ENCODE measurements at places on chromosomes 5 and 9.

DNA sequence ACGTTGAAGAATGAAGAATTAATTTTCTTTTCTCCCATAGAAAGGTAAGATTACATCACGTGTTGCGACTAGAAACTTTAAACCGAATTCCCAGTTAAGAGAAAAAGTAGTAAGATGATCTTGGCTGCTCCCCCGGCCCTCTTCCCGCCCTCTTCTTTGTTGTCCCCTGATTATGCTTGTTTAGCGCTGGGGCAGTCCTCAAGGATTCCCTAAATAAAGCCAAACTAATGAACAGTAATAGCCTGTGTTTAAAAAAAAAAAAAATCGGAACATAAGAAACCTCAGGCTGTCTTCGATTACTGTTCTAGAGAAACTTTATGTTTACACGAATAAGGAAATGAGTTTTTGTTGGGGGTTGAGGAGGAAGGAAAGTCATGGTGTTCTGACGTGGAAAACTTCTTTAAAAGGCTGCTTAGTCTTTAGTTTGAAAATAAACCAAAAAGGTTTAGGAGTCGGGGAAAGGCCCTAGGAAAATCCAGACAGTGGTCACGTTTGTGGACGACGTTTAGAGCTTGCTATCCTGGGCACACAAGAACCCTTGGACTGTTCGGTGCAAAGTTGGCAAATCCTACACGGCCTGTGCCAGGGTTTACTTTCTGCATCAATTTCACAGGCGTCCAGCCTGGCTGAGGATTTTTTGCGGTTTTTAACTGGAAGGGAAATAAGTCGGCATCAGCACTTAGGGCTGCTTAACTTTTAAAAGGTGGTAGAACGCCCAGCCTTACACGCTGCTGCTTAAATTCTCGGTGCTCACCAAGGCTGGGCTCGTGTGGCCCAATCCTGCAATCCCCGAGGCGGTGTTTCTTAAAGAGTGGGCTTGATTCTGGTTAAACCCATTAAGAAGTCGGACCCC lies 1.1 kb upstream of the MAT2B start:
- peak; percentile 59 for DNase-seq

DNA sequence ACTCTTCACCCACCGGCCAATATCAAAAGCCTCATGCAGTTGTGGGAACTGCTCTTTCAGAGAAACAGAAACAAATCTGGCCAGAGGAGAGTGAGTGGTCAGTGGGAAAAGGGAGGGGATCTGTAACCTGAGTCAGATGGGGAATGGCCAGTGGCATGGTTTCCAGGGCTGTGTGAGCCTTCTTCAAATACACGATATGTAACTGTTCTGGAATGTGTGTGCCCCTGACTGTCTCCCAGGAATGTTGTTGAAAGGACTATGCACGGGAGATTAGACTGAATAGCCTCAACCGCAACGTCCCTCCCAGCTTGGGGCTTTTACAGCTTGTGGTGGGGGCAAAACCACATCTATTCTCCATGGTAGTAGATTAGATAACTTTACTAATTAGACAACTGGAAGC lies 60.8 kb downstream of the SH3TC2 start:
- DNase-seq: peak; percentile 77

- DNase-seq: no peak
Observed at GRCh38 chr5:69113851-69114250, 20.0 kb downstream of the SLC30A5 start.

- no peak for DNase-seq
Observed at GRCh38 chr9:92224177-92224576, 69.3 kb downstream of the IARS1 start.

DNA sequence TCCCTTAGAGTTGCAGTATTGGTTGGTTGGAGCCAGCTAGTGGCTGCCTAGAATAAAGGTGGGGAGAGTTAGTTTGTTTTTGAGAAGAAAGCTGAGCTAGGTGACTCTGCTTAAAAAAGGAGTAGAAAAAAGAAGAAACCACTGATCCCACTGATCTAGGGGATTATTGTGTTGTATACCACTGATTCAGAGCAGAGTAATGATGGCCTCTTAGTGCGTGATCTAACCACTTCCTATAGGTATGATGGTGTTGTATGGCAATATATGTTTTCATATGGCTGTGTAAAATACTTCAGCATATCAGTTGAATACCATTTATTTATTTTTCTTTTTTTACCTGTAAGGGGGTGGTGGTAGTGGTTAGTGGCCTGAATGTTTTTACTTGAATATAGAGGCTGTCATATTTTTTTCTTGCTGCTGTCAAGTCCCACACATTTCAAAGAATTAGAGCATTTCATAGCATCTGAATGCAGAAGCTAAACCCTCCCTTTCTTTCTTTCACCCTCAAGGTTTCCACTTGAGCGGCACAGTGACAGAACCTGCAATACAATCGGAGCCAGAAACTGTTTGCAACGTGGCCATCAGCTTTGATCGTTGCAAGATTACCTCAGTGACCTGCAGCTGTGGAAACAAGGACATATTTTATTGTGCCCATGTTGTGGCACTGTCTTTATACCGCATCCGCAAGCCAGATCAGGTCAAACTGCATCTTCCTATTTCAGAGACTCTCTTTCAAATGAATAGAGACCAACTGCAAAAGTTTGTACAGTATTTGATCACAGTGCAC lies 140.3 kb downstream of the ZSWIM6 start:
- no peak for DNase-seq

- no peak for DNase-seq
Observed at GRCh38 chr5:150355791-150356190, 1.7 kb upstream of the TCOF1 start.

- no peak for DNase-seq
Observed at GRCh38 chr5:10106806-10107205, 142.9 kb downstream of the ATPSCKMT start.

DNA sequence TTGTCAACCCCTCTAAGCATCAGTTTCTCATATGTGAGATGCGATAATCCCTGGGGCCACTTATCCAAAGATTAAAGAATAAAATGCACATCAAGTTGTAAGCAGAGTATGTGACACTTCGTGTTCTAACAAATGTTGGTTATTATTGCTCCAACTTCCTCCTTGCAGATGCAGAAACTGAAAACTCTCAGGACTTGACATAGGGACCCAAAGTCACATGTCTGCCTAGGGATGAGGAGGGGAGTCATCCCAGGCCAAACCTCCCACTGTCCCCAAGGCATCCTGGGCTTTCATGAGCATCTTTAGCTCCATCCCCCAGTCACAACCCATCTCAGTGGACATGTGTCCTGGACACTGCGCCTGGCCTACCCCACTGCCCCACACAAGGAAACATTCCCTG lies 27.5 kb upstream of the SYK start:
- no peak for DNase-seq

GRCh38 chr9:132820169-132820944 lies 57.7 kb downstream of the AK8 start:
- DNase-seq: no peak

GRCh38 chr9:88303721-88304451 lies 84.4 kb upstream of the SPIN1 start:
- no peak for DNase-seq

DNA sequence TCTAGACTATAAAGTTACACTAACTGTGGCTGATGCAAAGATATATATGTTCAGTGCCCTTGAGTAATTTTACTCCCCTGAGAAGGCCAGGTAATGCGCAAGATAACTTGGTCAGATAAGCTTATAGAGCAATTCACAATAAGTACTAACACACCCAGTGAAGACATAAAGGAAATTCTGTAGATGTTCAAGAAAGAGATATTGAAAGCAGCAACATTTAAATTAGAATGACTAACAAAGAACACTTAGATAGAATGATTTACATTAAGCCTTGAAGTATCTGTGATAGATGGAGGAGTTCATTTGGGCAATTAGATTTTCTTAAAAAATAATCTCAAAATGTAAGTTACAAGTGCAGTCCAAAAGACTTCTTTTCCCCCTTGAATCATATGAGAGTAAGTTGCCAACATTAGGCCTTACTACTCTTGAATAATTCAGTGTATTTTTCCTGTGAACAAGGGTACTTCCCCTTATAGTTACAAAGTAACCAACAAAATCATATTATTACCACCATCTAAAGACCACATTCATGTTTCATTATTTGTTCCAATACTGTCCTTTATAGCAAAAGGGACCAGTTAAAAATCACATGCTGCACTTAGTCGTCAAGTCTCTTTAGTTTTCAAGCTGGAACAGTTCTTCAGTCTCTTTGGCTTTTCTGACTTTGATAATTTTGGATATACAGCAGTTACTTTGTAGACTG lies 44.4 kb upstream of the ELOVL7 start:
- no peak for DNase-seq

- DNase-seq: no peak
Observed at GRCh38 chr5:159667286-159667685, 249.0 kb upstream of the ADRA1B start.

DNA sequence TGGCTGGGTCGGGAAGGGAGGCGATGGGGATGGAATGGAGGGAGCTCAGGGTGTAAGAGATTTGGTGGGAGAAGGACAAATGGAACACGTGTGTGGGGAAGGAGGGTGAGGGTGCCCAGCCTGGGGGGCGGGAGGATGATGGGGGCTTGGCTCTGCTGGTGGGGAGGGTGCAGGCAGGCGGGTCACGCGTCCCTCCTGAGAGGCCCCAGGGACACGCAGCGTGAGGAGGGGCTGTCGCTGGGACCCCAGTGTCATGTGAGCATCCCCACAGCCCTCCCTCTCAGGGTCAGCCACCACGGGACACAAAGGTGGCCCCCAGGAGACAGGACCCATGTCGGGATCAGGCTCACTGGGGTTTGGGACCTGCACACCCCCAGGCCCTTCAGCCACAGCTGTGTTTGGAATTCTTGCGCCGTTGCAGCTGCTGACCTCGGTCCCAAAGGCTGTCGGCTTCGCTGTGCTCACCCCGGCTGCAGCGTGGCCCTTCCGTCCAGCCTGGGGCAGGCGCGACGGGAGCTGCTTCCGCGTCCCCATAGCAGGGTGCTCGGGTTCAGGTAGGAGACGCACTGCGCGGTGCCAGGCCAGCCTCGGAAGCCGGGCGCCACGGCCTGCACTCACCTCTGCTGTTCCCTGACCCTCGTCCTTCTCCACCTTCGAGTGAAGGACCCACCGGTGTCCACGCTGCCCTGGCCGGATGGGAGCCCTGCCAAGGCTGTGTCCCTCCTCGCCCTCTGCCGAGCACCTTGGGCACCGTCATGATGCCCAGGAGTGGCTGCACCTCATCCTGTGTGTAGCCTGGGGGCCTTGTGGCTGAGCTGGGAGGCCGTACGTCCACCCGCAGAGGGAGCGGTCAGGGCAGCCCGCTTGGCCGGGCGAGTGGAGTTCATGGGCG lies 5.4 kb downstream of the SLC6A19 start:
- no peak for DNase-seq

DNA sequence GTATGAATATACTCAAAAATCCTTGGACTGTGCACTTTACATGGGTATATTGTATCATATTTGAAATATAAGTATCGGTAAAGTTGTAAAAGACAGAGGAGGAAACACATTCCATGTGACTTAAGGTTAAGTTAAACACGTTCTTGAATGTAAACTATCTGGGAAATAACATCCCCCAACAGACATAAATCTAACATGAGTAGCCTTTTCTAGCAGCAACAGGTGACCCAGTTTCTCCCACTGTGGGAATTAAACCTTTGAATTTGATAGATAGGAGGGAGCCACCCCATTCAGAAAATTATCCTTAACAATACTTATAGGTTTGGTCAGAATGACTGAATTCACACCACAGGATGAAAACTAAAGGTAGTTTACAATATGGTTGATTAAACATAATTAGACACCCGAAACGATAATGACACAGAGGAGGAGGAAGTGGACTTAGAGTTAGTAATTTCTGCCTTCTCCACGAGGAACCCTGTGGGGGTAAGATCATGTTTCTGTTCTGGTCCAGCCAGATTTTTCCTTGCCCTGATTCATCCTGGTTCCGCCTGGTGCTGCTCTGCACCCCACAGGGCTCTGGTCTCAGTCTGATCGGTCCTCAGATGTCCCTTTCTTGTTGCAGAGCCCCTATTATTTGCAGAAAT lies 84.6 kb upstream of the DNAH5 start:
- no peak for DNase-seq

- DNase-seq: no peak
Observed at GRCh38 chr5:102867992-102868662, 113.0 kb downstream of the PAM start.

GRCh38 chr5:81140441-81140840 lies 92.7 kb upstream of the CKMT2 start:
- DNase-seq: no peak

DNA sequence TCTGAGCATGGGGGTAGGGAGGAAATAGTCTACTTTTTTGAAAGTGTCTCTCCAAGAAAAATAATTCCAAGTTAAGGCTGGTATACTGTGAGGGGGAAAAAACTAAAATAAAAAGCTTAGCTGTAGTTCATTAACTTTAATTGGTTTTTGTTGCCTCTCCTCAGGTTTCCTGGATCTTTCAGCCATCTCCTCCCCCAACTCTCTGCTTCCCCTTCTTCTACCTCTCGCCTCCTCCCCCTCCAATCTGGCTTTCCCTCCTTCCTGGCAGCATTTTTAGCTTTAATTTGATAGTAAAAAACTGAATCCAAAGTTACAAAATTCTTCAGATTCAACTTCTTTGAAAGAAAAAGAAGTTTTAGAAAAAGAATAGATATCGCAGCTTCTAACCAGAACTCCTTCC lies 462.6 kb downstream of the CETN3 start:
- DNase-seq: no peak

DNA sequence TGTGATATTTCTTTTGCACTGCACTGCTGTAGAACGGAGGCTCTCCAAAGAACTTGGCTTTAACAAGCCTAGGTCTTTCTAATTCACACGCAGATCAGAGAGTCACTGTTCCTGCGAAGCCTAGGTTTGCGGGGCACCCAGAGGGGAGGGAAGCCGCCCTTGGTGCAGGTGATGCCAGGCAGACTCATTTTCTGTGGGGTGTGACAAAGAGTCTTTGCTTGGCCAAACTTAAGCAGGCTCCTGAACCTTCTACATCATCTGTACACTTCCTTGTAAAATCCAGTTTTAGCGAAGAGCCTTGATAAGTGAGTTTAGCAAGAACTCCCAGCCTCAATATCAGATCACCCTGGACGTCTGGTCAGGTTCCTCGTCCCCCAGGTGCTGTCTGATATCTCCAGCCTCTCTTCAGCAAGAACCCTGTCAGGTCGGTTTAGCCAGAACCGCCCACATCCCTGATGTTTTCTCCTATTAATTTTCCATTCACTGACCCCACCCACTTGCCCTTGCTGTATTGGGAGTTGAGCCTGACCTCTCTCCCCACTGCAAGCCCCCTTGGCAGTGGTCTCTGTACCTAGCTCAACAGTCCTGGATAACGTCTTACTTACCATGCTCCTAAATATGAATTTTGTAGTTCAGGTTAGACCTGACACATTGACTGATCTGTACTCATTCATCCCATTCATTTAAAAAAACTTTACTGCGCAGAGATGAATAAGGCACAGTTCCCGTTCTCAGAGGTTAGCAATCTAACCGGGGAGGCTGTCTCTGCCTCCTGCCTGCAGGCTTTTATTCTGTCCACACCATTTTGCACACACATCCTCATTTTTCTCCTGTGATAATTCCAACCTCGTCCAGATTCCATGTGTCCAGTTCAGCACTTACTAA lies 880 bp upstream of the UBAC1 start:
- no peak for DNase-seq

GRCh38 chr5:151086905-151087360 lies 6.1 kb upstream of the TNIP1 start:
- DNase-seq: no peak

GRCh38 chr5:34715711-34716110 lies 59.6 kb downstream of the RAI14 start:
- DNase-seq: peak; percentile 76

GRCh38 chr9:137088121-137088520 lies 1.3 kb downstream of the MAN1B1 start:
- no peak for DNase-seq

All from dermis blood vessel endothelial cell (primary cell).